ENCODE measurements at places on chromosomes 5 and 9.

- peak; percentile 33 for DNase-seq
These were observed 1.6 kb downstream of the MED27 start for GRCh38 chr9:132077881-132078698.

- DNase-seq: peak; percentile 21
These were observed 49.9 kb upstream of the DPYSL3 start for GRCh38 chr5:147559749-147560148.

GRCh38 chr5:76960004-76960625, 7.3 kb downstream of the CRHBP start:
- peak; percentile 50 for DNase-seq

- peak; percentile 62 for DNase-seq
These were observed 638.6 kb downstream of the SEMA5A start for GRCh38 chr5:8907168-8907868.

GRCh38 chr5:40594811-40595210, 84.9 kb upstream of the PTGER4 start:
- peak; percentile 62 for DNase-seq

DNA sequence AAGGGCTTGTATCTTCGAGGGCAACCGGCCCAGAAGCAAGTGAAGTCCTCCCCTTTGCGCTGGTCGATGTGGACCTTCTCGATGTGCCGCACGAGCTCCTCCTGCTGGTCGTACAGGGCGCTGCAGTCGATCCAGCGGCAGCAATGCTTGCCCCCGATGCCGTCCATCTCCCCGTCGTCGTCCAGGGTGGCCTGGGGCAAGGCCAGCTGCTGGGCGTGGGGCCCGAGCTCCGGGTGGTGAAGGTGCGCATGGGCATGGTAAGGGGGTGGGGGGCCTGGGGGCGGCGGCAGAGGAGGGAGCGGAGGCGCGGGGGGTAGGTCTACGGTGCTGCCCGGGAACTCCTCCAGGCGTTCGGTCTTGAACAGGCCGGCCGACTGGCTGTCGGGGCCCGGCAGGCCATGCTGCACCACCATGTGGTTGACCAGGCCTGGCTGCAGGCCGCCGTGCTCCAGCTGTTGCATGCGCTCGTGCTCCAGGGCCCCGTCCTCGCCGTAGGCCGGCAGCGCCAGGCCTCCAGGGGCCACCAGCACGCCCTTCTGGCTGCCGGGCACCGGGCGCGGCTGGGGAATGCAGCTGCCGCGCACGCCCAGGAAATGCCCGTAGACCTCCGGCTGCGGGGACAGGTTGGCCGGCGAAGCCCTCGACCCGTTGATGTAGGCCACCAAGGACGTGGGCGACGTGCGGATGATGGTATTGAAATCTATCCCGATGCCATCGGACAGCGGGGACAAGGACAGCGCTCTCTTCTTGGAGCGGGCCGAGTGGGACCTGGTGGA, 181.8 kb downstream of the GLIS3 start:
- no peak for DNase-seq

GRCh38 chr9:108001237-108001636, 511.7 kb upstream of the KLF4 start:
- no peak for DNase-seq

- no peak for DNase-seq
These were observed 121.5 kb downstream of the CAMK4 start for GRCh38 chr5:111345731-111346130.

DNA sequence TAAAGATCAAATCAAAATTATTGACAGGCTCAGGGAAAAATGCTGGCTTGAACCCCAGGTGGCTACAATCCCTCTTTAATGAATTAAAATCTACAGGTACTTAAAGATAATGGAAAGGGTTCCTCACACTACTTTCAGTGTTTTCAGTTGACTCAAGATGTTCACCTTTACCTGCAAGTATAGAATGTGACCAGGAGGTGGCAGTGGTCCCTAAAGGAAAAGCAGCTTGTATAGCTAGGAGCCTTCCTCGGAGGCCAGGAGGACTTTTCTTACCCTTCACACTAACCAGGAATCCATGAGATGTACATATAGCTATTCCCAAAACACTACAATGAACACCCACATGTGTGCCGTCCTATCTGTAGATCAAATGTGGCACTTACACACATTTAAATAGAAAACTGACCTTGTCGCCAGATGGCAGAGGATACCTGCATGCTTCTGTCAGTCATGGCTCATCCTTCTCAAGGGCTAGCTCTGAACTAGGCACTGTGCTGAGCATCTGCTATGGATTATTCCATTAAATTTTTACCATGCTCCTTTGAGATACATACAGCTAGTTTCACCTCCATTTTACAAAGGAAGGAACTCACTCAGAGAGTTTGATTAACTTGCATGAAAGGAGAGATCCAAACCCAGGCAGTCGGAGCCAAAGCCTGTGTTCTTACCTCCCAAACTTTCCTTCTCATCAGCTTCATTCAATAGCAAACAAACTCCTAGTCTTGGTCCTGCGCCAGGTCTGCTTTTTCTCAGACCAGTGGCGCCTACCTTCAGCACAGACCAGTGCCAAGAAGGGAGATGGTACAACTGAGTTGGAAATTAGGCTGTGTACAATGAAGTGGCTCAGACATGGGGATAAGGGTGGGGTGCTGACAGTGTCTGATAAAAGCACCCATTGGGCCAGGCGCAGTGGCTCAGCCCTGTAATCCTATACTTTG, 24.5 kb downstream of the C9orf152 start:
- peak; percentile 90 for DNase-seq

All from choroid plexus epithelial cell (primary cell).